Cortex of kidney (tissue), 1 donor: ENCODE measurements at places on chromosomes 7 and 10.

DNA sequence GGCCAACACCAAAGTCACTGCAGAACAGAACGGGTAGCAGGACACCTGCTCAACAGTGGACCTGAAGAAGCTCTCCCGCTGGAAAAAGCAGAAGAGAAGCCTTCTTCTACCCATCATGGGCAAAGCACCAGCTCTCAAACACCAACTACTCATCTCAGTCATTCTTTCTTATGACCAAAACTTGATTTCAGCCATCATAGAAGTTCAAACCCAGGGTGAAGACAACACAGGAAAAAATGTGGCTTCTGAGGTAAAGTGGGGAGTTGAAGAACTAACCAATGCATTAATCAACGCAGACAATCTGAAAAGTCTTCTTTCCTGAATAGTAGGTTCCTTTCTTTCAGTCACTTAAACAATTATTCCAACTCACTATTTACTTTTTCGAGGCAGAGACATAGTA, 83.3 kb downstream of the ELMO1 start:
- no peak for DNase-seq

GRCh38 chr7:28669330-28669729, 257.0 kb downstream of the CREB5 start:
- DNase-seq = no peak

GRCh38 chr10:30637881-30638467, 8.4 kb upstream of the LYZL2 start:
- DNase-seq = no peak

GRCh38 chr7:17299483-17299991, 1.1 kb downstream of the AHR start:
- DNase-seq = no peak

DNA sequence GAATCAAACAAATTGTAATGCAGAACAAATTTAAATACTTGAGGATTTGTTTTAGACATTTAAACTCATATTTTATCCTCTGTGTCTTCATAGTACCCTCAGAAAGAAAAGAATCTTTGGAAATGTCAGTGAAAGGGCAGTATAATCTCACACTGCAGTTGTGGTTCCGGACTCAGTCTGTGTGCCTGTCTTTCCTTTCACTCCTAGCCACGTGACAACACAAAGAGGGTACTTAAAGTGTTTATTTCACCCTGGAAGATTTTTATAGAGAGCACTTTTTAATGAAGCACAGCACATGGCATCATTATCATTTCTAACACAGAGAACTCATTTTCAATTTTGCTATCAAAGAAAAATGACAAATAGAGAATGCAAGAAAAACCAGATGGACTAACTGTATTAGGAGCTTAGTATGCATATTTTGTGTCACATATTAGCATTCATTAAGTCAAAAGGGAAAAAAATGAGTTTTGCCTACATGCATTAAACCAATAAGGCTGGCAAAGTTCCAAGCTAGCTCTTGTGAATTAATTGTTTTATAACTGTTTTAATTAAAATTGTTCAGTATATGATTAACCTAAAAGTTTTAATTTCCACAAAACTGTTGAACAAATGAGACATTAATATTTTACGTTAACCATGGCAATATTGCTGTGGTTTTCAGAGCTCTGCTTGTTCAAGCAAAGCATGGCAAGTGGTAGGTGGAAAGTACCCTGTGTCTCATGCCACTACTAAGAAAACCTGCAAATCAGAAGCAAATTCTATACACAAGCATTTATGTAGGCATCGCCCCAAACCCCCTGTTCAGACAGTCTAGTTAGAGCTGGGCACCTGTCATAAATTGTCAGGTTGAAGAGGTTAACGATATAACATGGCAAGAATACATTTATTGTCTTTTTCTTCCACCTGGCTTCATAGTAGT, 65.9 kb downstream of the AUTS2 start:
- DNase-seq = no peak

GRCh38 chr7:24715661-24716479, 41.4 kb downstream of the GSDME start:
- DNase-seq = no peak

GRCh38 chr10:45411607-45411940, 37.6 kb downstream of the ALOX5 start:
- no peak for DNase-seq

- DNase-seq = no peak
Observed at GRCh38 chr7:96016056-96016586, 243.8 kb downstream of the DYNC1I1 start.

- no peak for DNase-seq
Observed at GRCh38 chr10:119270762-119271366, 63.5 kb downstream of the GRK5 start.

- DNase-seq = no peak
Observed at GRCh38 chr10:100970076-100970913, 991 bp downstream of the SEMA4G start.

GRCh38 chr7:12738665-12739064, 51.2 kb downstream of the ARL4A start:
- no peak for DNase-seq

- no peak for DNase-seq
Observed at GRCh38 chr7:42174391-42174912, 62.6 kb downstream of the GLI3 start.

DNA sequence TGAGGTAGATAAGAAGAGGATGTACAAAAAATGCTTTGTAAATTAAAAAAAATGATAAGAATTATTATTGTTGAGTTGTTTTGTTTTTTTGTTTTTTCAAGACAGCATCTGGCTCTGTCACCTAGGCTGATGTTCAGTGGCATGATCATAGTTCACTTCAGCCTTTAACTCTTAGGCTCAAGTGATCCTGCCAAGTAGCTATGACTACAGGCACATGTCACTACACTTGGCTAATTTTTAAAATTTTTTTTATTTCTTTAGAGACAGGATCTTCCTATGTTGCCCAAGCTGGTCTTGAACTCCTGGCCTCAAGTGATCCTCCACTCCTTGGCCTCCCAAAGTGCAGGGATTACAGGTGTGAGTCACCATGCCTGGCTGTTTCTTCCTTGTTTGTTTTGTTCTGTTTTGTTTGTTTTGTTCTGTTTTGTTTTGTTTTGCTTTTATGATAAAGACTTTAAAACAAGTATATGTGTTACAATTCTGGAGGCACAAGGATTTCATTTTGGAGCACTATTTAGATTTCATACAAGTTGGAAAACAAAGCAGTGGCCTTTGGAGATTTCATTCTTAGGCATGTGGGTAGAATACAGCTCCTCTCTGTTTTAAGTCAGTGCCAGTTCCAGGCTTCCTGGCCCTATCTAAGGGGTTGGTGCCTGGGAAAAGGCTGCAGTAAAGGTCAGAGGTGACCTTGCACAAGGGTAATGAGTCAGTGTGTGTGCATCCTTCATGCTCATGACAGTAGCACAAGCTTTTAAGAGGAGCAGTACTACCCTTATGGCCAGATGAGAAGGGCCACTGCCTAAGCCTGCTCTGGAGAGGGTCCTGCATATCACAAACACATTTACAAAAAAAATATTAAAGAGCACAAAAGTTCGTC, 17.9 kb downstream of the FGFBP3 start:
- DNase-seq = no peak

- no peak for DNase-seq
Observed at GRCh38 chr10:80172896-80173295, 32.4 kb downstream of the ANXA11 start.

DNA sequence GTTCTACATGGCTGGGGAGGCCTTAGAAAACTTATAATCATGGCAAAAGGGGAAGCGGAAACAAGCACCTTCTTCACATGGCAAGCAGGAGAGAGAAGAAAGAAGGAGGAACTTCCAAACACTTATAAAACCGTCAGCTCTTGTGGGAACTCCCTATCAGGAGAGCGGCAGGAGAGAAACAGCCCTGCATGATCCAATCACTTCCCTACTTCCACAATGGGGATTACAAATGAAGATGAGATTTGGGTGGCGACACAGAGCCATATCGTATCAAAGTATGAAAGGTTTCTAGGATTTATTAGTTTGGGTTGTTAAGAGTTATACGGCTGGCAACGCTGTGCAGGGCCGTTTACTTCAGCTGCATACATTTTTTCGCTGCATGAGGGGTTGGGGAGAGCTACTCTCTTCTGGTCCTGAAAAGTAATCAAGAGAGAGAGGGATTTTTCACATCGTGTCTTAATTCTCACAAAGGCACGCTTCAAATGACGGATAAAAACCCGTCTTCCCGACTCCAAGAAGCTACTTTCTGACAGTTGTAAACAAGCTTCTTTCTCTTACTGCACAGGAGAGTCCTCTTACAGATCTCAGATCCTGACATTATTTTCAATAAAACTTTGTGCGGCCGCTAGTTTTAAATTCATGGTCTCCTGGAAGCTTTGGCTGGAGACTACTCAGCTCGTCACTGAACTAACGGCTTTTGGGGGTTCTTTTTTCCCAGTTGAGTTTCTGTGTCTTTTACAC, 751 bp upstream of the GTPBP10 start:
- no peak for DNase-seq

- no peak for DNase-seq
Observed at GRCh38 chr7:51351661-51352060, 35.1 kb upstream of the COBL start.

DNA sequence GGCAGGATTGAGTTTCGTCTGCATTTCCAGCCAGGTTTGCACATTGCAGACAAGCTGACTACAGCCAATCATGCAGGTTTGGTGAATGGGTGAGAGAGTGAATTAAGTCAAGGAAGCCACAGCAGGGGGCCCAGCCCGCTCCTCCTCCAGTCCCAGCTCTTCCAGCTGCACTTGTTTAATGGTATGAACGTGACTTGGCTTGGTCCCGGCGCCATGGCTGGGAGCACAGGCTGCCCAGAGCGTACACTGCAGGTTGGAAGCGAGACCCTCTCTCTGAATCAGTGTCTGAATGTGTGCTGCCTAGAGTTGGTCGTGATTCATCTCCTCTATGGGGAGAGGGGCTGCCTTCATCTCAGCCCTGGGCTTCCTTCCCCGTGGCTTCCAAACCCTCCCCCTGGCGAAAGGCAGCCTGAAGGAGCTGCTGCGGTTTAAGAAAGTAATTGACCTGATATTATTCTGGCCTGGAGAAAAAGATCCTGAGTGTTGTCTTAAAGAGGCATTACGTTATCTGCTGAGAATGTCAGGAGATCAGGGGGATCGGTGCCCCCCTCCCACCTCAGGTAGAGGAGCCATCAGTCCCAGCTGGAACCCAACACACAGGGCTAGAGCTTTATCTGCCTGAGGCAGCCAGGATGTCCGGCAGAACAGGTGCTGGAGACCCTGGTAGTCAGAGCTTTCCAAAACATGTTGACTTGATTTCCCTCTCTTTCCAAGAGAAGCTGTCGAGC, 132.1 kb downstream of the COL26A1 start:
- DNase-seq = no peak

GRCh38 chr10:120262857-120263547, 194.0 kb upstream of the PLPP4 start:
- no peak for DNase-seq

GRCh38 chr10:26357203-26357602, 80.9 kb upstream of the APBB1IP start:
- DNase-seq = no peak

DNA sequence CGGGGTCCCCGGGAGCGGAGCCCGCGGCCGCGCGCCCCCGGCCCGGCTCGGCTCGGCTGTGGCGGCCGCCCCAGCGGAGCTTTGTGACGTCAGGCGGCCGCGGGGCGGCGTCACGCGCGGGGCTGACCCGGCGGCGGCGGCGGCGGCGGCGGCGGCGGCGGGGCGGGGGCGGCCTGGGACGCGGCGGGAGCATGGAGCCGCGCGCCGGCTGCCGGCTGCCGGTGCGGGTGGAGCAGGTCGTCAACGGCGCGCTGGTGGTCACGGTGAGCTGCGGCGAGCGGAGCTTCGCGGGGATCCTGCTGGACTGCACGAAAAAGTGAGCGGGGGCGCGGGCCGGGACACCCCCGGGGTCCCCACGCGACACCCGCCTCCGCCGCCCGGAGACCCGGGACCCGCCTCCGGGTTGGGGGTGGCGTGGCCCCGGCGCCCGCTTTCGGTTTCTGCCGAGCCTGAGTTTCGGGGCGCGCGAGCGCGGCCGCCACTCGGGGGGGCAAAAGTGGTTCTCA, at the start of gene PWWP2B:
Gene PWWP2B (plus strand): TSS at position 165 of the 506 bp plus-strand sequence. CDS start 27 bp downstream, at position 192.
- DNase-seq = no peak

- DNase-seq = no peak
Observed at GRCh38 chr7:129055861-129056464, 1.1 kb upstream of the TNPO3 start.

DNA sequence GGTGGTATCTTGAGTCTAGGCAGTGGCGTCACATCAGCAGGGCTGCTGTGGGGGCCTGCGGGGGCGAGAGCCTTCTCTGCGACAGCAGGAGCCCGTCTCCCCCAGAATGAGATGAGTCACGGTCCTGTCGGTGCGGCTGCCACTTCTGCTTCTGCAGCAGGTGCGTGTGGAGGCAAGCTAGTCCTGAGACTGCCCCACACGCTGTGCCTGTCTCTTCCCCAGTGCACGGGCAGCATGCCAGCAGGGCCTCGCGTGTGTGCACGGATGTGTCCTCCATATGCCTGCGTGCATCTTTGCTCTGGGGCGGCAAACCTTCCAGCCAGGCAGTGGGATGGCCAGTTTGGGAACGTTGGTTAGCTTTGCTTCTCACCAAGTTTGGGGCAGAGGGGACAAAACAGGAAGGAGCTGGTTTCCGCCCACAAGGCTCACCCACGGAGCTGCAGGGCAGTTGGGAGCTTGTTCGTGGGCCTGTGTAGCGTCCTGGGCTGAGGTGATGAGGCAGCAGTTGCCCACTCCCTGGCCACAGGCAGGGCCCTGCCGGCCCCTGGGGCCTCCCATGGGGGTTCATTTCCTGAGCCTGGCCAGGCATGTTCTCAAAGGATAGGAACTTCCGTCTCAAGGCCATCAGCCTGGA, 60.8 kb upstream of the PPIF start:
- DNase-seq = no peak

DNA sequence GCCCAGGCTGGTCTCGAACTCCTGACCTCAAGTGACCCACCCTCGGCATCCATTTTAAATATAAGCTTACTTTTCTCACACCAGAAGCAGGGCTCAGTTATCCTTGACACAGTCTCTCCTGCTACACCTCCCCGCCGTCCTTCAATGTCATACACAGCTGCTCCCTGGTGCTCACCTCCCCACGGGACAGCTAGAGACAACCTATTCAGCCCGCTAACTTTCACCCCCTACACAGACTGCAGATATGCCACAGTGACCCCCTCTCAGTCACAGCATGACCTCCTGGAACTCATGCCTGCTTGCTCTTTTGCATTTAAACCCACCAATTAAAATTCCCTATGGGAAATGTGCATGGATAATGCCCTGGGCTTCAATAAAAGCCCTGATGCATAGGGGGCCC, 44.2 kb upstream of the KCNMA1 start:
- no peak for DNase-seq
